ENCODE measurements at places on chromosomes 6 and 20. TPM values are rescaled to one million over a fixed set of nuclear protein-coding genes. Genes with fewer than 3 reads are reported as not detected.

- no peak overlapping the region for H3K4me3 ChIP-seq
- no peak overlapping the region for H3K27ac ChIP-seq
- no peaks in the 10 kb centered on the region for H3K36me3 ChIP-seq
- H3K4me1 ChIP-seq, result peaks cover 15% of the 10 kb centered on the region
These were observed 106.5 kb downstream of the PHF3 start for GRCh38 chr6:63742060-63742459.

- H3K27ac ChIP-seq, result no peak overlapping the region
- no peaks in the 10 kb centered on the region for H3K36me3 ChIP-seq
- peak overlapping the region; percentile 87 for H3K4me3 ChIP-seq
- peaks cover 15% of the 10 kb centered on the region for H3K4me1 ChIP-seq
These were observed 1.3 kb downstream of the ADAT2 start for GRCh38 chr6:143449082-143449713.

GRCh38 chr20:62780204-62780603, 16.1 kb upstream of the MRGBP start:
- no peak overlapping the region for H3K27ac ChIP-seq
- no peak overlapping the region for H3K4me3 ChIP-seq
- no peaks in the 10 kb centered on the region for H3K4me1 ChIP-seq
- no peaks in the 10 kb centered on the region for H3K27me3 ChIP-seq
- no peak for DNase-seq

GRCh38 chr6:108847738-108848115, 495 bp upstream of the ARMC2 start:
- peak overlapping the region; percentile 82 for H3K4me3 ChIP-seq
- H3K4me1 ChIP-seq, result no peaks in the 10 kb centered on the region
- H3K27ac ChIP-seq, result peak overlapping the region; percentile 83

TGM3 gene
- not detected for total RNA-seq

C6orf15 gene
- not detected for total RNA-seq

GSTA2 gene
- total RNA-seq, result 0.11 TPM

TCP11 gene
- total RNA-seq, result not detected
